IMR-90 (cell line): ENCODE measurements at places on chromosomes 7 and 10. TPM values are rescaled to one million over a fixed set of nuclear protein-coding genes. Genes with fewer than 3 reads are reported as not detected.

- peaks cover 8% of the 10 kb centered on the region; the same call in 1 of the 2 replicates for H3K4me1 ChIP-seq
- no peak overlapping the region for H3K27ac ChIP-seq
- H3K27me3 ChIP-seq: peaks cover 2% of the 10 kb centered on the region
- no peaks in the 10 kb centered on the region for H3K36me3 ChIP-seq
- H3K4me3 ChIP-seq: no peak overlapping the region
Measured at GRCh38 chr10:49117376-49118070, 2.2 kb upstream of the VSTM4 start.

DNA sequence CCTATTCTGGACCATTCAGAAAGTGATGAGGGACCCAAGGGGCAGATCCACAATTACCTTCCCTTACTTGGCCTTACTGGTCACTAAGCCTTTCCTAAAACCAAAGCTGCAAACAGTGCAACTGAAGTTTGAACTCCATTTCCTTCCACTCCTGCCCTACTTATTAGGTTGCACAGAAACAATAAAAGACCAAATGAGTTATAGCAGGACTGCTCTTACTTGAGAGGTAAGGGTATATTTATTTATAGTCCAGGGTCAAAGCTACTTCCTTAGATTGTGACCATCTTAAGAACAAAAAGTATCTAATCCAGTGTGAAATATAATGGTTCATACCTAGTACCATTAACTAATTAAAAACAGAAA, 27.0 kb downstream of the CDK6 start:
- no peak for DNase-seq
- H3K27ac ChIP-seq: peak overlapping the region; percentile 68
- no peak overlapping the region for H3K4me3 ChIP-seq
- H3K36me3 ChIP-seq: peaks cover 4% of the 10 kb centered on the region
- H3K27me3 ChIP-seq: no peaks in the 10 kb centered on the region
- H3K4me1 ChIP-seq: peaks cover 7% of the 10 kb centered on the region

The UNCX gene
- not detected in 2 replicates for total RNA-seq

The HOXA6 gene
- total RNA-seq: 1.4 and 1.7 TPM in 2 replicates

- peaks cover 4% of the 10 kb centered on the region; the same call in 1 of the 2 replicates for H3K36me3 ChIP-seq
- H3K4me3 ChIP-seq: no peak overlapping the region
- H3K27me3 ChIP-seq: no peaks in the 10 kb centered on the region
Measured at GRCh38 chr10:74968667-74969061, 142.3 kb downstream of the KAT6B start.

GRCh38 chr10:110803830-110804338, 67.8 kb upstream of the PDCD4 start:
- peaks cover 7% of the 10 kb centered on the region; the same call in 1 of the 2 replicates for H3K4me1 ChIP-seq
- H3K4me3 ChIP-seq: no peak overlapping the region
- H3K27me3 ChIP-seq: peaks cover 5% of the 10 kb centered on the region
- H3K36me3 ChIP-seq: no peaks in the 10 kb centered on the region
- DNase-seq: peak; percentile 24

DNA sequence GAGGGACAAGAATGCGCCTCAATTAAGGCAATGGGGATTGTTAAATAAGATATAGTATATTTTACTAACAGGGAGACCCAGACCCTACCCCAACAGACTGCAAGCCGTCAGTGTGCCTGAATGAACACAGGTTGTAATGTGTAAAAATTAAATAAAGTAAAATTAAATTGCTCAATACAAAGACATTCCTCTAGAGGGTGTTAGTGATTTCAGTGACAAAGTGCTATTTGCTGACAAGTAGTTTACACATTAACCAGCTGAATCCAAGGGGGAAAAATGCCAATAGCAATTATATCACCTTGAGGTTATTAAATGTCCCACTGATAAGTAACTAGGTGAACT, 110.5 kb downstream of the EBF3 start:
- no peaks in the 10 kb centered on the region for H3K4me1 ChIP-seq
- peaks cover 3% of the 10 kb centered on the region; the same call in 1 of the 2 replicates for H3K36me3 ChIP-seq
- H3K4me3 ChIP-seq: no peak overlapping the region
- no peaks in the 10 kb centered on the region for H3K27me3 ChIP-seq
- H3K27ac ChIP-seq: no peak overlapping the region
- DNase-seq: peak; percentile 1

GRCh38 chr10:125562737-125563136, 120.2 kb downstream of the TEX36 start:
- no peak overlapping the region for H3K27ac ChIP-seq
- DNase-seq: no peak
- no peaks in the 10 kb centered on the region for H3K36me3 ChIP-seq
- H3K4me1 ChIP-seq: no peaks in the 10 kb centered on the region

GRCh38 chr10:18268005-18268404, 127.8 kb downstream of the CACNB2 start:
- peaks cover 7% of the 10 kb centered on the region for H3K27me3 ChIP-seq
- no peak overlapping the region for H3K27ac ChIP-seq
- H3K36me3 ChIP-seq: no peaks in the 10 kb centered on the region
- no peak for DNase-seq
- no peak overlapping the region for H3K4me3 ChIP-seq
- H3K4me1 ChIP-seq: peaks cover 2% of the 10 kb centered on the region; the same call in 1 of the 2 replicates

DNA sequence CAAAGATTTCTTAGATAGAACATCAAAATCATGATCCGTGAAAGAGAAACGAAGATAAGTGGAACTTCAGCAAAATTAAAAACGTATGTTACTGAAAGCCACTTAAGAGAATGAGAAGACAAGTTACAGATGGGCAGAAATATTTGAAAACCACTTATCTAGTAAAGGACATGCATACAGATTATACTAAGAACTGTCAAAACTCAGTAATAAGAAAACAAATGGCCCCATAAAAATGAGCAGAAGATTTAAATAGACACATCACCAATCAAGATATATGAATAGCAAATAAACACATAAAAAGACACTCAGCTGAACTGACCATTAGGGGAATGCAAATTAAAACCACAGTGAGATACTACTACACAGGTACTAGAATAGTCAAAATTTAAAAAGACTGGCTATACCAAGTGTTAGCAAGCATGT, 343.7 kb downstream of the PTEN start:
- H3K36me3 ChIP-seq: no peaks in the 10 kb centered on the region
- DNase-seq: no peak
- H3K4me1 ChIP-seq: peaks cover 2% of the 10 kb centered on the region; the same call in 1 of the 2 replicates
- no peak overlapping the region for H3K27ac ChIP-seq
- H3K4me3 ChIP-seq: no peak overlapping the region
- no peaks in the 10 kb centered on the region for H3K27me3 ChIP-seq

The PPP1R17 gene
- not detected in 2 replicates for total RNA-seq

The CTAGE4 gene
- not detected in 2 replicates for total RNA-seq

The CALHM1 gene
- total RNA-seq: not detected in 2 replicates

The COPG2 gene
- 41.7 and 50.0 TPM in 2 replicates for total RNA-seq

The SFRP4 gene
- not detected in 2 replicates for total RNA-seq

The SPDYE1 gene
- not detected in 2 replicates for total RNA-seq

DNA sequence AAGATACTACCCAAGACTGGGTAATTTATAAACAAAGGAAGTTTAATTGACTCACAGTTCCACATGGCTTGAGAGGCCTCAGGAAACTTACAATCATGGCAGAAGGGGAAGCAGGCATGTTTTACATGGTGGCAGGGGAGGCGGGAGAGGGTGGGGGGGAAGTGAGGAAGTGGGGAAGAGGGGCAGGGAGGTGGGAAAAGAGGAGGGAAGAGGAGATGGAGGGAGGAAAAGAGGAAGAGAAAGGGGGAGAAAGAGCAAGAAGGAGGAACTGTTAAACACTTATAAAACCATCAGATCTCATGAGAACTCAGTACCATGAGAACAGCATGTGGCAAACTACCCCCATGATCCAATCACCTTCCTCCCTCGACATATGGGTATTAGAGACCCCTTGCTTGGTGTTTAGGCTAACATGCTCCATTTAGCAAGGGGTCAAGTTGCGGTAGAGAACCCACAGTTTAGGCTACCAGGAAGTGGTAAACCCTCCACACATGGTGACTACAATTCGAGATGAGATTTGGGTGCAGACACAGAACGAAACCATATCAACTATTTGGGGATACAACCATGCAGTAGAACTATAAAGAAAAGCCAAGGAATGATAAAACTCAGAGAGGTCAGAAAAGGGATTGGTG, 3.5 kb upstream of the LMBR1 start:
- no peaks in the 10 kb centered on the region for H3K36me3 ChIP-seq
- no peaks in the 10 kb centered on the region for H3K27me3 ChIP-seq
- H3K4me1 ChIP-seq: 0 out of 2 replicates have a peak, but pooled peaks cover 3% of the 10 kb centered on the region

DNA sequence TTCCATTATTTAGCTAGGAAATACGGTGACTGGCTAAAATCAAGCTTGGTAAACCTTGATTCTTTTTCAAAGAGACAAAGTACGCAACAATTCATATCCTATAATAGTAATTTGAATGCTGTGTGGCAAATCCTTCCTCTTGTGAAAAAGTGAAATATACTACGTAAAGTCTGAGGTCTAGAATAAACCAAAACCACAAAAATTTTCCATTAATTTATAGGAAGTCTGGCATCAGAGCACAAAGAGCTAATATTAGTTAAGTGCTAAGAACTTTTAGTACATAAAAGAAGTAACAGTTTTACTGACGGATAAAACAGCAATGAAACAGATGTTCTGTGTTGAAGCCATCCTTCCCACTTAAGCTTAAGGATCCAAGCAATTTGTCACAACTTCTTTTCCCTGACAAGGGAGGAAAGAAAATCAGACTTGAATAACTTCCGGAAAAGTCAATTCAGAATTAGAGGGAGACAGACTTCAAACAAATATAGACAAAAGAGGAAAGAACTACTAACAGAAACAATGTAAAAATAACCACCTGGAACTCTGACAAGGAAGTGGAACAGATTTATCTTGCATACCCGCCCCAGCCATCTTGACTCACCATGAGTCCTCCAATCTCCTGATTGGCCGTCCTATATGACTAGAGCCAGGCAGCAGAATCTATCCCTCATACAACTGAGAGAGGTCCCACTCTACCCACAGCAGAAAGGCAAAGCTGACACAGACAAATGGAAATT, 34.6 kb downstream of the RHEB start:
- H3K27me3 ChIP-seq: no peaks in the 10 kb centered on the region
- no peak overlapping the region for H3K27ac ChIP-seq
- H3K4me3 ChIP-seq: no peak overlapping the region
- peaks cover 18% of the 10 kb centered on the region for H3K4me1 ChIP-seq

GRCh38 chr7:54802841-54803240, 43.8 kb upstream of the SEC61G start:
- no peaks in the 10 kb centered on the region for H3K27me3 ChIP-seq
- no peak overlapping the region for H3K27ac ChIP-seq
- peak; percentile 63 for DNase-seq
- no peaks in the 10 kb centered on the region for H3K36me3 ChIP-seq
- H3K4me3 ChIP-seq: no peak overlapping the region

- no peaks in the 10 kb centered on the region for H3K36me3 ChIP-seq
- no peak overlapping the region for H3K4me3 ChIP-seq
- no peak overlapping the region for H3K27ac ChIP-seq
- no peaks in the 10 kb centered on the region for H3K4me1 ChIP-seq
- no peak for DNase-seq
Measured at GRCh38 chr10:85642082-85642420, 724.5 kb downstream of the GRID1 start.

DNA sequence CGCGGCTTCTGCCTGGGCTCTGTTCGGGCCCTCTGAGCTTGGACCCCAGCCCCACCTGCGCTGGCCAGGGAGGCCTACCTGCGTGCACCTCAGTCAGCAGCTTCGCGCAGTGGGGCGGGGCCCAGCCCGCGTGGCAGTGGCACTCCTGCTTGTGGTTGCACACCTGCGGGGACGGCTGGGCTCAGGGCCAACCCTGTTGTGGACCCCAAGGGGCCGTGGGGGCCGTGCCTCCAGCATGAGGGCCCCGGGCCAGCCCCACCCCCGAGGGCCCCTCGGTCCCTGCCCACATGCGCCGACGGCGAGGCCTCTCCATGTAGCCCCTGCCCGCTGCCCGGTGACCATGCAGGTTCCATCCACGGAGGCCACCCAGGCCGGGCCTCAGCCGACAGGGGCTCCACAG, 7.3 kb downstream of the ADAM8 start:
- H3K27me3 ChIP-seq: no peaks in the 10 kb centered on the region; the same call in 1 of the 2 replicates
- H3K27ac ChIP-seq: no peak overlapping the region
- H3K4me3 ChIP-seq: no peak overlapping the region
- DNase-seq: no peak

GRCh38 chr7:18534481-18534880, 38.9 kb downstream of the HDAC9 start:
- H3K36me3 ChIP-seq: no peaks in the 10 kb centered on the region
- H3K27me3 ChIP-seq: no peaks in the 10 kb centered on the region
- DNase-seq: no peak
- H3K4me3 ChIP-seq: no peak overlapping the region

The PLPP4 gene
- total RNA-seq: 0.18 and 0.28 TPM in 2 replicates

DNA sequence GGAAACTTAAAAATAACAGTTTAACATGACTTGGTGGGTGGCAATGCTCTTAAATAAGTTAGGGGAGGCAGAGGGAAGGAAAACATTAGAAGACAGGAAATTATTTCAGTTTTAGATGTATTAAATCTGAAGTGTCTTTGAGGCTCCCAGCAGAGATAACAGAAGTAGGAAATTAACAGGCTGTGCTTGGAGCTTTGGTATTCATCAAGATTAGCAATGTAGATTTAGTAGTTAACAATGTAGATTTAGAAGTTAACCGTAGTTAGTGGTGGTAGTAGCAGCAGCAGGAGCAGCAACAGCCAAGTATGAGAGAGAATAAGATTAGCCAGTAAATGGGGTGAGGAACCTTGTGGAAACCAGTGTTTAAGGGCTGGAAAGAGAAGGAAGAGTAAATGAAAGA, 48.7 kb upstream of the UBN2 start:
- peaks cover 5% of the 10 kb centered on the region for H3K36me3 ChIP-seq
- H3K4me3 ChIP-seq: no peak overlapping the region
- DNase-seq: no peak
- no peaks in the 10 kb centered on the region for H3K27me3 ChIP-seq
- no peak overlapping the region for H3K27ac ChIP-seq

The CELF2 gene
- total RNA-seq: 5.6 and 6.6 TPM in 2 replicates

The HDAC9 gene
- 24.2 and 24.7 TPM in 2 replicates for total RNA-seq

DNA sequence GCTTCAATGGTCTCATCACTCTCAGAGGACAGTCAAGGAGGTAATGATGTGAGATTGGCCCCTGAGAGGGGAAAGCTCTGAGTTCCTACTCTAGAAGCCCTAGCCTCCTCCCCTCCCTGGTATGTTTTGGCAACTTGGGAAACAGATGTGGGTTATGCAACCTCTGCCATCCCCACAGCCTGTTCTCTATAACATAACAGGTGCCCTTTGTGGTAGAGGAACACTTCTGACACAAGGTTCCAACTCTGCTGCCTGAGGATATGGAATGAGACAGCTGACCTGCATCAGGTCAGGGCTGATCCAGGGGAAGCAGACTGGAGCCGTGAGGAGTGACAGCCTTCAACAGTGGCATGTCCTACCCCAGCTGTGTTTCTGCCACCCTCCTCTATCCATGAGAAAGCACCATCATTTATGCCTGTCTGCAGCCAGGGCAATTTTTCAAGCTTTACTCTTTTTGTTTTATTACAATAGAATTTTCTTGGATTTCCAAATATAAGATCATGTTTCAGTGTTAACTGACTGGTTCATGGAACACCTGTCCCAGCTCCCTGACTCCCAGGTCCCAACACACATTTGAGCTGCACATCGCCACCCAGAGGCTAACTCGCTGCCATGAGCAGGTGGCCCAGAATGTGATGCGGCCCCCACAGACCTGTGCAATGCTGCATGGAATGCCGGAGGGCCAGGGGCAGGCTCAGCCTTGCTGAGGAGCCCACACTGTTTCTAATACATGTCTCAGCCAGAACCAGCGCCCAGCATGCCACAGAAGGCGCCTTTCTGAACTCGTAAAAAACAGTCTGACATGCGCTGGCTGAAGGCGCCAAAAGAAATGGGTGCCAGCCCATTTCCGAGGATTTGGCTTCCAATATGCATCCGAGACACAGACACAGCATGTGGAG, 124.8 kb upstream of the CHST15 start:
- H3K4me3 ChIP-seq: no peak overlapping the region
- H3K27ac ChIP-seq: no peak overlapping the region
- H3K4me1 ChIP-seq: no peaks in the 10 kb centered on the region
- no peaks in the 10 kb centered on the region for H3K27me3 ChIP-seq
- H3K36me3 ChIP-seq: no peaks in the 10 kb centered on the region

The MRLN gene
- not detected in 2 replicates for total RNA-seq
